Fibroblast of upper back skin (primary cell): ENCODE measurements at places on chromosomes 6 and 20.

DNA sequence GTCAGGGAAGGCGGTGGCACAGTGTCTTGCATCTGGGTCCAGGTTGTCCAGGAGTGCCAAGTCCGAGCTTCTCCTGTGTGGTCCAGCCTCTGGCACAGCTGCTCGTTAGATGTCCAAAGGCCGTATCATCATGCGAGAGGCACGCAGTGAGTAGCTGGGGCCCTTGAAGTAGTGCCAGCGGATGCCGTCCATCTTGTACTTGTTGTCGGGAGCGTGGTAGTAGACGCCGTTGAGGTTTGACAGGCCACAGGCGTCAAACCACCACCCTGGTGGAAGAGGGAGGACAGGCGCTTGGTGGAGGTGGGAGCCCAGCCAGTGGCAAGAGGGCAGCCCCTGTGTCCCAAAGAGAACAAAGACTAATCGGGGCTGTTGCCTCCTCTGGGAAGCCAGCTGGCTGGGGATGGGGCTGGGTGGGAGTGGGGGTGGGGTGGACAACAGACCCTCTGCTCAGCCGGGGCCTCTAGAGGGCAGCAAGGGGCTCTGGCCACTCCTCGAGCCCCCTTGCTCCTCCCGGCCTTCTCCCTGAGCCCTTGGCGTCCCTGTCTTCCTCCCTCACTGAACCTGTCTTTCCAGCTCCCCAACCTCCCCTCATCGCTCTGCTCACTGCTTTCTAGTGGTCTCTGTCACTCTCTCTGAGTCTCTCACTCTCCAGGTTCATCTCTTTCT, 39.5 kb downstream of the FAM110A start:
- DNase-seq = no peak

- DNase-seq = no peak
These were observed 58.2 kb upstream of the BCLAF1 start for GRCh38 chr6:136347847-136348246.

DNA sequence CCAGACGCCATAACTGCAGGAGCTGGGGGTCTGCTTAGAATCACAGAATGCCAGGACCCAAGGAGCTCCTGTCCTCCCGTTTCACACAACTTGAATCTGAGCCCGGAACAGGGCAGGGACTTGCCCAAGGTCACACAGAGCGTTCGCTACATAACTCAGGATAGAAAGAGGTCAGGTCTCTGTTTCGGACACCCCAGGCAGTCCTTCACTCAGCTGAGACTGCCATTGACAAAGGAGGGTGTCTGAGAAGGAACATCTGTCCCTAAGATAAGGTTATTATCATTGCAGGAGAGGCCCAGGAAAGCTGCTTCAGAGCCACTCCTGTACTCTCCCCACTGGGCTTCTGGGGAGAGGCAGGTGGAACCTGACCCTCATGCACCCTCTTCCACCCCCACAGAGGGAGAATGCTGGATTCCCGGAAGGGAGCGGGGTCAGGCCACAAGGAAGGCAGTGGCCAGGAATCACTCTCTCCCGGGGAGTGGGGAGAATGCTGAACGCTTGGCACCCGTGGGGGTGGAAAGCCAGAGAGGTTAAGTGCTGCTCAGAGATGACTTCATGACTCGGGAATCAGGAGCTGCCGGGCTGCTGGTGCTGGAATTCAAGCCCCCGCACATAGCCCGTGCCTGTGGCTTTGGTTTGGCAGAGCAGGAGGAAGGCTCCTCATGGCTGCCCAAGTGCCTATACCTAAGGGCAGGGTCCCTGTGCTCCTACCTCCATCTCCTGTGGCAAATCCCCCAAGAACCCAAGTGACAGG, 10.7 kb downstream of the SDC4 start:
- peak; percentile 95 for DNase-seq

- DNase-seq = peak; percentile 13
These were observed 206.3 kb upstream of the RAB32 start for GRCh38 chr6:146337376-146337775.

DNA sequence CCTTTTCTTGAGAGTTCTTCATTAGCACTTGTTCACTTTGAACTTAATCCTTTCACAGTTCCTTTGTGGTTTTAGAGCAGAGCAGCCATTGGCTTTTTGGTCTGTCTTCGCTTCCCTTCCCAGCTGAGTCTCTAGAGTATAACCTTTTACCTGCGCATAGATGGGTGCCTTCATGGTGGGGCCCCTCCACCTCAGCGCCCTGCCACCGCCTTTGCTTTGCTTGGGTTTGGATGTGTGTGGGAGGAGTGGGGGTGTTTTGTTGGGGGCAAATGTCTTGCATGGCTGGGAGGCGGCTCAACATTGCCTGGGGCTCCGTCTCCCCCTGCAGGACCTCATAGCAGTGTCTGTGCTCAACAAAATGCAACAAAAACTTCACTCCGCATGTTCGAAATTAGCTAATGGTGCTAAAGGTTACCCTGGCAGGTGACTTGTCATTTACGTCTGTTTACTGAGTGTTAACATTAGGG, 11.9 kb downstream of the PYGB start:
- no peak for DNase-seq

- DNase-seq = no peak
These were observed 345.6 kb downstream of the CDC5L start for GRCh38 chr6:44733126-44733525.

DNA sequence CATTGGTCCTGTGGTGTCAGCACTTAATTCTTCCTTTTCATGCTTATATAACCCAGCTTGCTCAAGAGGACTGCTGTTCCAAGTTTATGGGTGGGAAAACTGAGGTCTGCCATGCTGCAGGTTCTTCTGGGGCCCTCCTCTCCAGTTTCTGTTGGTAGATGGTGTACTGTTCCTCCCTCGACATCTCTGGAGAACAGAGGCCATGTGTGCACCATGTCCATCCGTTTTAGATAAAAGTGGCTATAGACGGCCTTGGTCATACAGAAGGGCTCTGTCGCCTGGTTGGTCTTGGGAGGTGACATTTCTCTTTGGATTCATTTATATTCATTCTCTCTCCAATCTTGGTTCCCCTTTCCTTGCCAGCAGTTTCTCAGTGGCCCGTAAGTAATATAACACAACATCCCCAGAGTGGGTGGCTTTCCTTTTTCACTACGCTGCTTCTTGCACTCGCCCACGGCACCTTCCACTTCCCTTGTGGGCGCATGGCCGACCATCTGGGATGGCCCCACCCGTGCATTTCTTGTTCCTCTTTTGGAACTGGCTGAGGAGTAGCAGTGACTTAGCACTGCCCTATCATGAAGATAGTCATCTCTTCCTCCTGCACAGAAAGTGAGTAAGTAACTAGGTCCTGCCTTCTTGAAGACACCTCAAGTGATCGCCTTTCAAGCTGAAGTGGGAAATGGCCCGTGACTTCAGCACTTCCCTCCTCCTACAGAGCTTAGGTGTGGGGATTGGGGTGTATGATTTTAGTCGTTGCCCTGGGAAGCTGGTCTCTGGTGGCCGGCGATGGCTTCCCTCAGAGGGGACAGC, 94.2 kb downstream of the RREB1 start:
- DNase-seq = no peak

DNA sequence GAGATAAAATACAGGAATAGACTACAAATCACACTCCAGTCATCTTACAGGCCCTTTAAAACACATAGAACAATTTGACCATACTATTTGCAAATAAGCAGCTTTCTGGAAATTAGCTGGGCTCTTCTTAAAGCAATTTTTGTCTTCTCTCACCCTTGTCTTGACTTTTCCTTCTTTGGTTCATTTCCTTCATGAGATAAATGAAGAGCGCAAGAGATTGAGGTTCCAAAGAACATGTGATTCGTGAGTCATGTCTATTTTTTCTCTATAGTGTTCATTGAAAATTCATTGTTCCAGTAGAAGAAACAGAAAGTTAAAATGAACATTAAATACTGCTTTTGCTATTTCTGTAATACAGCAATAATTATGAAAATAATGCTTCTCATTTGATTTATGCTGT, 33.9 kb downstream of the PRDM1 start:
- DNase-seq = no peak

GRCh38 chr6:51959744-51960383, 127.5 kb downstream of the PKHD1 start:
- peak; percentile 55 for DNase-seq

- DNase-seq = no peak
These were observed 76.9 kb downstream of the CEP57L1 start for GRCh38 chr6:109172101-109172746.

GRCh38 chr20:36806049-36806448, 32.5 kb upstream of the DSN1 start:
- no peak for DNase-seq

- no peak for DNase-seq
These were observed 9.0 kb upstream of the ZNF217 start for GRCh38 chr20:53602661-53603060.

DNA sequence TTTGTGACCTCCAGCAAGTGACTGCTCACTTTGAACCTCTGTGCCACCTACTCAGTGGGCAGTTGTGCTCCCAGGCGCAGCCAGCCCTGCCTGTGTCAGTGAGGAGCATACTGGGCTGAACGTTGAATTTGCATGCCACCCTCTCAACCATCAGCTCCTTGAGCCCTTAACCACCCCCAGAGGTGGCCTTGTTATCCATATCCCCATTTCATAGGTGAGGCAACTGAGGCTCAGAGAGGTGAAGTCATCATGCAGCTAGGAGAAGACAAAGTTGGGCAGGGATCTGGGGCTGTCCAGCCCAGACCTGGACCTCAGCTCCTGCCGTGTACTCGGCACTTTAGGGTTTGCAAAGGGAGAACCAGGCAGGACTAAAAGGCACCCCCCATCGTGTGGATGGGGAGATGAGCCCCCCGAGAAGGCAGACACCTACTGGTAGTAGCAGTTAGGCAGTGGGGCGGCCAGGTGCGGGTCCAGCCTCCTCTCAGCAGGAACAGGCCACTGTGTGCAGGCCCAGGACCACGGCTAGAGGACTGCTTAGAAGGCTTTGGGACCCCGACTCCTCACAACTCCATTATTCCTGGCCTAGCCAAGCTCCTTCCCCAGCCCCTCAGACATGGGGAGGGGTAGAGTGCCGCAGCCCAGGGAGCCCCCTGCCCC, 100.8 kb upstream of the MYL9 start:
- no peak for DNase-seq

DNA sequence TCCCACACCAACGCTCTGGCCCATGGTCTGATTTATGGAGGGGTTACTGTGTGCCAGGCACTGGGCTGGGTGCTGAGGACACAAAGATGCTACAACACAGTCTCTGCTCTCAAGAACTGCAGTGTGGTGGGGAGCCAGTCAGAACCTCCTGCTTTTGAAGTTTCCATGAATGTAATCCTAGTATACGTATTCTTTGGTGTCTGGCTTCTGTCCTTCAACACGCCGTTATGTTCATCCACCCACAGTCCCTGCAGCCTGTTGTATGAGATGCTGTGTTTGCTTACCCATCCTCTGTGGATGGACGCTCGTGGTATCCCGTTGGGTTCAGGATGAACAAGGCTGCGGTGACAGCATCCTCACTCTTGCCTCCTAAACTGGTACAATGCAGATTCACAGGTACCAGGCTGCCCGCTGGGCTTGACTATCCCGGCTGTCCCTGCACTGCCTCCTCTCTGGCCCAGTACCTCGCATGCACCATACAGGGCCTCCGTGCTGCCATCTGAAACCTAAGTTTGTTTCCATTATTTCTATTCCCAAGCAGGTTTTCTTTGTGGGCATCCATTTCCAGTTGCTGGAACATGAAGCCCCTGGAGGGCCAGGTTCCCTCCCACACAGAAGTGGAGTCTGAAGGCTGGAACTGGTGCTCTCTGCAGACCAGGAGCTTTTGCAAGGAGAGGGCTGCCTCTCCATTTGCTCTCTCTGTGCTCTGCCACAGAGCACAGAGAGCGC, 364.5 kb downstream of the ZFAND3 start:
- DNase-seq = no peak

- DNase-seq = no peak
These were observed 23.6 kb upstream of the NKAIN2 start for GRCh38 chr6:123780021-123780420.

- DNase-seq = no peak
These were observed 86.7 kb downstream of the CDC5L start for GRCh38 chr6:44474190-44474631.

DNA sequence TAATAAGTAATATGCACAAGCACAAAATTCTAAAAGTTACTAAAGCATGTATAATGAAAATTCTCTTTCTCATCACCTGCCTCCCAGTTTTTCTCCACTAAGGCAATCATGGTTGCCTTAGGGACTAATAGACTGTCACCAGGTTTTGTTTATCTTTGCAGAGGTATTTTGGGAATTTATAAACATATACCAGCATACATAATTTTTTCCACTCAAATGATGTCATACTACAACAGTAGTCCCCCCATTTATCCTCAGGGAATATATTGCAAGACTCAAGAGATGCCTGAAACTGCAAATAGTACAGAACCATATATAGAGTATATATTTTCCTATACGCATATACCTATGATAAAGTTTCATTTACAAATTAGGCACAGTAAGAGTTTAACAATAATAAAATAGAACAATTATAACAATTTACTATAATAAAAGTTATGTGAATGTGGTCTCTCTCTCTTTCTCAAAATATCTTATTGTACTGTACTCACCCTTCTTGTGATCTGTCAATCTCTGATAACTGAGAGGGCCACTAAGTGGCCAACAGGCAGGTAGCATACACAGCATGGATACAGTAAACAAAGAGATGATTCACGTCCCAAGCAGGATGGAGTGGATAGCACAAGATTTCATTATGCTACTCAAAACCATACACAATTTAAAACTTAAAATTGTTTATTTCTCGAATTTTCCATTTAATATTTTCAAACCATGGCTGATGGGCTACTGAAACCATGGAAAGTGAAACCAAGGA, 19.7 kb downstream of the RBL1 start:
- no peak for DNase-seq

- DNase-seq = no peak
These were observed 18.5 kb upstream of the KCNK5 start for GRCh38 chr6:39247667-39248194.

DNA sequence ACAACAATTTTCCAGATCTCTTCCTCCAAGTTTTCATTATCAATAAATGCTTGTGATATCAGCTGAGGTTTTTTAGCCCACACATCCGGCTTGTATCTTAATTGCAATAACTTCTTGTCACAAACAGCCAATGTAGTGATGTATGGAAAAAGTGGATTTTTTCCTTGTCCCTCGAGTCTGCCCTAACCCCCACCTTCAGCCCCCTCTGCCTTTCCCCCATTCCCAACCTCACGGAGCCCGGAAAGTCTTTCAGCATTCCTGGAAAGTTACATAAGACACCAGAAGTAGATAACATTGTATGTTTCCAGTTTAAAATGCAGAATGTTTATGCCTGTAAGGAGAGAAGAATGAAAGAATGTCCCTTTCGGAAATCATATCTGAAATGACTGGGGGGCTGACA, 179.2 kb upstream of the PHACTR1 start:
- DNase-seq = peak; percentile 51

DNA sequence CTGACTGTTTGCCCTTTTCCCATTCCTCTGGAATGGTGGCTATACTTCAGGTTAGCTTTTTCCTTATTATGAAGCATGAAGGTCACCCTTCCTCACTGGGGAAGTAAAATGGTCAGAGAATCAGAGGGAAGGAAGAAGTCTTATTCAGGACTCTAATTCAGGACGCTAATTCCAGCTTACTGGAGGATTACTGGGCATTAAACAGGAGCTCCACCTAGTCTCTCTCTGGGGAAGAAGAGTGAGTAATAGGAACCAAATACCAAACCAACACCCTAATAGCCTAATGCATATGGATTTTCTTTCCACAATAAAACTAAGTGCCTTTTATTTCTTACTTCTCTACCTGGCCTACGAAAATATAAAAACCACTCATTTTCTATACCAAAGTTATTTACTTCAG, 10.1 kb downstream of the CRISP1 start:
- DNase-seq = no peak
